ENCODE measurements at places on chromosomes 7 and 10.

DNA sequence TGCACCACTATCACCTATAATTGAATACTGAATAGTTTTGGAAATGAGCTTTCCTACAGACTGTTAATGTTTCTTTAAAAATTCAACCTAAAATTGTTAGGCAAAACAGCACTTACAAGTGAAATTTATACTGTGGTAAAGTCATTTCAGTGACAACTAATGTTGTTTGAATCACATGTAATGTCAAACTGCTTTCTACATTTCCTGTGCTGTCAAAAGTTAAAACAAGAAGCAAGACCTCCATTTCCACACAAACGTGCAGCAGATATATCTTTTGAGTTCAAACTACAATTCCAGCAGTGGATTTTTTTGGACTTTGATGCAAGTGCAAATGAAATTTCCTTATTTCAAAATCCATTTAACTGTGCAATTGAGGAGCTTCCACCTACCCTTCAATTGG is 199.8 kb downstream of the RNLS start:
- no peak for DNase-seq

- peak; percentile 2 for DNase-seq
These were observed 232.7 kb upstream of the TAC1 start for GRCh38 chr7:97499204-97499603.

DNA sequence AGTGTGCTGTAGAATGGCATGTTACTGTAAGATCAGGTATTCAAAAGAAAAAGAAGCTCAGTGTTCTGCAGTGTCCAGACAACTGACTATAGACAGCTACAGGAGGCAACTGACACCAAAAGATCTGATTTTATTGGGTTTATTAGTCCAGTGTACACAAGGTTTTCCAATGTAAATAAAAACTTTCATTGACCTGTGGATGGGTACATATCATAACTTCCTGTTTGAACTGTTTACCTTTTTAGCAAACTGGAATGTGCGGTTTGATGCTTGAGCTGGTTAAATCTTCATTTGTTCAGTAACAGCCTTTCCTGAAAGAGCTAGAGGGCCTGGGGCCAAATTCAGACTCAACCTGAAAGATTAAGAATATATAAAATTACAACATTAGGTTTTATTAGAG is 172.6 kb upstream of the SP8 start:
- DNase-seq, result no peak

- no peak for DNase-seq
These were observed 33.9 kb downstream of the TSPAN14 start for GRCh38 chr10:80487791-80488538.

- DNase-seq, result peak; percentile 12
These were observed 106.0 kb downstream of the CYTH3 start for GRCh38 chr7:6166443-6166891.

- DNase-seq, result no peak
These were observed 100.5 kb upstream of the CARD11 start for GRCh38 chr7:3143869-3144775.

DNA sequence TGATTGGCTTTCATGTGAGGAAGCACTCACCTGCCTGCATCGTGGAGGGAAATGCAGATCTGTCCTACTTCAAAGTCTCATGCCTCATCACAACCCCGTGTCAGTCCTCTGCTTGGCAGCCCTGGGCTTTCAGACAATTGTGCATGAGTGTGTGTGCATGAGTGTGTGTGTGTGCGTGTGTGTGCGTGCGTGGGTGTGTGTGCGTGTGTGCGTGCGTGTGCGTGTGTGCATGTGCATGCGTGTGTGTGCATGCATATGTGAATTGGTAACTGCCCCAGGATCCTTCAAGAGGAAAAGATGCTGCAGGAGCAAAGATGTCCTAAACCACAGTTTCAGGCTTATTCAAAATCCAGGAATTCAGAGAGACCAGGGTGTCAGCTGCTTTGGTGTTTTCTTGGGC is 71.3 kb downstream of the LANCL2 start:
- no peak for DNase-seq

DNA sequence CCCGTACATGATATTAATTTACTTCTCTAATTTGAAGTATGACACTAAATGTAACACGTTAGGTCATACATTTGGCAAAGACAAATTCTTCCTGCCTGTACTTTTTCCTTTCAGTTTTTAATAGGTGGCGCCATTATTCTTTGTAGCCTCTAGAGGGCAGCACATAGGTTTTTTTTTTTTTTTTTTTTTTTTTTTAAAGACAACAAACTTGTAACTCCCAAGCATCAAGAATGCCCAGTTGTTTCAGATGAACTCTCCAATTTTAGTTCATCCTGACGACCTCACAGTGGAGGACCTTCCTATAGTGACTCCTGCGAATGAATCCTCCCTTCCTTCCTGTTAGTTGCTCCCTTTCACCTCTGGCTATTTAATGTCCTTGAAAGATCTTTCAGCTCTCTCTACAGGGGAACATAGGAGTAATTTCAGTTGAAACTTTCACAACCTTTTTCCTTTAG is 139.3 kb upstream of the HDAC9 start:
- DNase-seq, result no peak

DNA sequence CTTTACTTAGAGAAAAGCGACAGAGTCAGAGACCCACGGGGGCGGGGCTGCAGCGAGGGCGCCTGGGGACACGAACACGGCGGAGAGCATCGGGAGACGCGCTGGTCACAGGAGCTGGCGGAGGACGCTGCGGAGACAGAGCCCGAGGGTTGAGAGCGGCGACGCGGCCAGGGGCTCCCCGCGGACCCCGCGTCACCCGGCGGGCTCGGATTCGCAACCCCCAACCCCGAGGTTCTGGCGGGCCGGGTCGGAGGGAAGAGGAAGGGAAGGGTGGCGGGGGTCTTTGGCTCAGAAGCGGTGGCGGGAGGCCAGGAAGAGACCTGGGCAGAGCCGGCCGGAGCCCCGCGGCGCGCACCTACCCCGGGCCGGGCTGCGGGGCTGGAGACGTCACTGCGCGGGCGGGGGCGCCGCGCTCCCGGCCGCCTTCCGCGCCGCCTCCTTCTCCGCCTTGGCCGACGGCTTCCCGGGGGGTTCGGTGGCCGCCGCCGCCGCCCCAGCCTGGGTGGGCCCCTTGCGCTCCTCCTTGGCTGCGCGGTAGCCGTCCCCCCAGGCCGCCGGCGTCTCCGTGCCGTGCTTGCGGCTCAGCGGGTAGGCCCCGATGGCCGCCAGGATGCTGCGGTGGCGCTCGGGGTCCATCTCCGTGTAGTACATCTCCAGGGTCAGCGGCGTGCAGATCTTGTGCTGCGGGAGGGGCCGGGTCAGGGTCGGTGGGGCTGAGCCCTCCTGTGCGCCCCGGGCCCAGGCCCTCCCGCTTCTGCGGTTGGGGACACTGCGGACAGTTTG is 11.1 kb downstream of the CALY start:
- DNase-seq, result no peak

- no peak for DNase-seq
These were observed 6.6 kb upstream of the PDLIM1 start for GRCh38 chr10:95297402-95297801.

GRCh38 chr7:150940431-150941102 is 37.6 kb downstream of the KCNH2 start:
- DNase-seq, result peak; percentile 76

DNA sequence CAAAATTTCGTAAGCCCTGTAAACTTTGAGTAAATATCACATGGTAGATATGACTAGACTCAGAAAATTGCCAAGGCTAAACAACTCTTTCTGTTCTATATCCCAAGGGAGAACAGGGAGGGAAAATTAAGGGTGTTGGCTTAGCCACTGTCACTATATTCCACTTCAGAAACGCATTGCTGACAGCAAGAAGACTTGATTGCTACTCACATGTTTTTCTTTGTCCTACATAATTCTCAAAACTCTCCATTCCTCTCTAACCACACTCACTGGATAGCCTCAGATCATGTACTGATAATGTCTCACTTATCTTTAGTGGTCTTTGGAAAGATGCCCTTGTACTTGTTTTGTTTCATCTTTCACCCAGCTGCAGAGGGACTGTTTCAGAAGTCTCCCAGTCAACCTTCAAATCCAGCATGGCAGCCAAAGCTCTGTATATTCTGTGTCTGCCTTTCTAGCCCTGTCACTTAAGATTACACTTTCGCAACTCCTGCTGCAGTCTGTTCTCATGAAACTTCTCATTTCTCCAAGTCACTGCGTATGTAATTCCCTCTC is 582.4 kb upstream of the FZD8 start:
- DNase-seq, result no peak

DNA sequence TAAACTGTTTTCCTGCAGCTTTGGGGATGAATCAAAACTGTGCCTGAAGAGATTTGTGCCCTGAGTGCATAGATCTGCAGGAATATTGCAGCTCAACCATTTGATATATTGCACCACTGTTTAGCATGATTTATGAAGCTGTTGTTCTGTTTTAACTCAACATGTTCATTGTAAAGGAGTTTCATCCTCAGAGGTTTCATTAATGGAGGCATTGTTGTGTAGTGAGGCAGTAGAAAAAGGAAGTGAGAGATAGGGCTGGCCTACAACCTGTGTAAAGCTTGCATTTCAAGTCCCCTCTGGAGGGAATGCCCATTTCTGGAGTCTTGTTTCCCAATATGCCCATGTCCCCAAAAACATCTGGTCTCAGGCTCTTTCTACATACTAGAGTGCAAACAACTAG is 67.5 kb downstream of the DNAJC12 start:
- DNase-seq, result no peak

- no peak for DNase-seq
These were observed 253.7 kb downstream of the PTEN start for GRCh38 chr10:88116971-88117626.

GRCh38 chr7:24483804-24484203 is 89.4 kb upstream of the PALS2 start:
- no peak for DNase-seq

DNA sequence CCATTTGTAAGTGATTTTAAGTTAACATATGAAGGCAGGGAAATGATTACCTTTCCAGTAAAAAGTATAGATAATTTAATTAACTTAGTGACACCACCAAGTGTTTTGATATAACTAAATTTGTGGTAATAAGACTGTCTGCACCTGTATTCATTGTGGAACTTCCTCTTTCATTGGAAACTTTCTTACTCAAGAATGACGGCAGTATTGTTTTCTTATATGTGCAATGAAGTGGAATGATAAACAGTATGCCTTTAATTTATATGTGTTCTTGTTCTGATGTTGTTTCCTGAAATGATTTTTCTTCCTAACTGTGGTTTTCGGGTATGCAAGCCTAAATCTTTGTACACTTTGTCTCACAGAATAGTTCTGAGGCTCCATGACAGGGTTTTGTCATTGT is 46.4 kb downstream of the CASD1 start:
- DNase-seq, result no peak

DNA sequence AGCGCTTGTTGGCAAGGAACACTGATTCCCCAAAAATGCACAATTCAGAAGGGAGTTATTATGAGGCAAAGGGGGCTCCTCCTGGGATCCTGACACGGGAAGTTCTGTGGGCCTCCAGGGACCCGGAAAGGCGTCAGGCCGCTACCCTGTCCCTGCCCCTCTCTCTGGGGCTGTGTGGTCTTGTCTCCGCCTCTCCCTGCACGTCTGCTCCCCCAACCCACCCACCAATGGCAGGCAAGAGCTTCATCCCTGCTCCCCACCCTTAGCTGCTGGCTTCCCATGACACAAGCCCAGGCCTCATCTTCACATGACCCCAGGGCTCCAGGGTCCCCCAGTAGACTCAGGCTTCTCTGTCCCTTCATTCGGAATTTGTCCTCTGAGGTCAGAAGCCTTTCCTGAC is 31.0 kb upstream of the ADRB1 start:
- DNase-seq, result no peak

- no peak for DNase-seq
These were observed 429.1 kb downstream of the KIF20B start for GRCh38 chr10:90130321-90131086.

- DNase-seq, result no peak
These were observed 81.1 kb downstream of the SVIL start for GRCh38 chr10:29553544-29554250.

DNA sequence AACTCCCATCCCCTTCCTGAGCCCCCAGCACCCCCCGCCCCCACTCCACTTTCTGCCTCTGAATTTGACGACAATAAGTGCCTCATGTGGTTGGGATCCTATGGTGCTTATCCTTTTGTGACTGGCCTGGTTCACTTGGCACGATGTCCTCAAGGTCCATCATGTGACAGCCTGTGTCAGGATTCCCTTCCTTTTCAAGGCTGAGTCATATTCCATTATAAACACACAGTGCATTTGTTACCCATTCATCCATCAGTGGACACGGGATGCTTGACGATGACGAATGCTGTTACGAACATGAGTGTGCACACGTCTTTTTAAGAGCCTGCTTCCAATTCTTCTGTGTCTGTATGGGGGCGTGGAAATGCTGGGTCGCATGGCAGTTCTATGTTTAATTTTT is 26.7 kb downstream of the SHH start:
- no peak for DNase-seq

- DNase-seq, result no peak
These were observed 15.4 kb downstream of the ADCYAP1R1 start for GRCh38 chr7:31067491-31067890.

- no peak for DNase-seq
These were observed 34.8 kb downstream of the ZMIZ1 start for GRCh38 chr10:79103585-79103984.

GRCh38 chr7:38452681-38453108 is 178.5 kb downstream of the AMPH start:
- DNase-seq, result no peak

- DNase-seq, result peak; percentile 16
These were observed 17.8 kb upstream of the IFIT2 start for GRCh38 chr10:89283936-89284475.

GRCh38 chr10:106894692-106895091 is 269.8 kb downstream of the SORCS1 start:
- no peak for DNase-seq

DNA sequence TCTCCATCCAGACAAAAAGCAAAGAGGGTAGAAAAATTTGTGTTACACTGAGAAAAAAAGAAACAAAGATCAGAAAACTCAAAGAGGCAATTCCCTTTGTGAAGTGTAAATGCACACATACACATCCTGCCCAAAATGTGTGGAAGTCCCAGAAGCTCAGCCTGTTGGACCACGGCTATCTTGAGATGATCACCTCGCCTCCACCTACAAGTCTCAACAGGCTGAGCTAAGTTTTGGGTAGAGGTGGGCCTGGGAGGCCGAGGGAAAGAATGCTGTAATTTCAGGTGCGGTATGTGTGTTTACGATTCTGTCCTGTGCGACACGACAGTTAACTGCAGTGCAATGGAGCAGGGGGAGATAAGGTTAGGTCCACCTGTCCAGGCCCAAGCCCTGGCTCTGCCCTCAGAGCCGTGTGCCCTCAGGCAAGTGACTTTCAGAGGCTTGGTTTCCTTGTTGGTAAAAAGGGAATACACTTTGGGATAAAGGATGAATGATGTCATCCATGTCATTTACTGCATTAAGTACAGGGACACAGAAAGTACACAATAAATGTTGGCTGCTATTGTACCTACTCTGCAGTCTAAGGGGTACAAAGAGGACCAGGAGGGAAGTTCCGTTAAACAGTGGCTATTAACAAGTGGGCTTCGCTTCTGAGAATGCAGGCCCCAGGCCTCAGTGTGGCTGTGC is 67.3 kb downstream of the AFAP1L2 start:
- DNase-seq, result no peak

GRCh38 chr10:126935263-126935946 is 30.2 kb downstream of the DOCK1 start:
- DNase-seq, result no peak
